Activated effector memory CD4-positive, alpha-beta T cell treated with Interleukin-2 at 50 U/mL for 16 hours (primary cell): ENCODE measurements at places on chromosomes 11 and 22.

- DNase-seq: no peak
Observed at GRCh38 chr11:44575288-44575672, 9.8 kb downstream of the CD82 start.

- no peak for DNase-seq
Observed at GRCh38 chr11:26621132-26621531, 49.1 kb upstream of the MUC15 start.

DNA sequence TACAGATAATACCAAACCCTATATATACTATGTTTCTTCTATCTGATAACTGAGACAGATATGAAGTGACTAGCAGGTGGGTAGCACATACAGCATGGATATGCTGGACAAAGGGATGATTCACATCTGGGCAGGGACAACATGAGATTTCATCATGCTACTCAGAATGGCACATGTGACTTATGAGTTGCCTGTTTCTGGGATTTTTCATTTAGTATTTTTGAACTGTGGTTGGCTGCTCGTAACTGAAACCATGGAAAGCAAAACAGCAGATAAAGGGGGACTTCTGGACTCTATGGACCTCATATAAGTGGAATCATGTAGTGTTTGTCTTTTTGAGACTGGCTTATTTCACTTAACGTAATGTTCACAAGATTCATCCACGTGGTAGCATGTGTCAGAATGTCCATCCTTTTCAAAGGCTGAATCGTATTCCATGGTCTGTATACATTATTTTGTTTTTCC, 883.0 kb downstream of the TBC1D22A start:
- DNase-seq: no peak

DNA sequence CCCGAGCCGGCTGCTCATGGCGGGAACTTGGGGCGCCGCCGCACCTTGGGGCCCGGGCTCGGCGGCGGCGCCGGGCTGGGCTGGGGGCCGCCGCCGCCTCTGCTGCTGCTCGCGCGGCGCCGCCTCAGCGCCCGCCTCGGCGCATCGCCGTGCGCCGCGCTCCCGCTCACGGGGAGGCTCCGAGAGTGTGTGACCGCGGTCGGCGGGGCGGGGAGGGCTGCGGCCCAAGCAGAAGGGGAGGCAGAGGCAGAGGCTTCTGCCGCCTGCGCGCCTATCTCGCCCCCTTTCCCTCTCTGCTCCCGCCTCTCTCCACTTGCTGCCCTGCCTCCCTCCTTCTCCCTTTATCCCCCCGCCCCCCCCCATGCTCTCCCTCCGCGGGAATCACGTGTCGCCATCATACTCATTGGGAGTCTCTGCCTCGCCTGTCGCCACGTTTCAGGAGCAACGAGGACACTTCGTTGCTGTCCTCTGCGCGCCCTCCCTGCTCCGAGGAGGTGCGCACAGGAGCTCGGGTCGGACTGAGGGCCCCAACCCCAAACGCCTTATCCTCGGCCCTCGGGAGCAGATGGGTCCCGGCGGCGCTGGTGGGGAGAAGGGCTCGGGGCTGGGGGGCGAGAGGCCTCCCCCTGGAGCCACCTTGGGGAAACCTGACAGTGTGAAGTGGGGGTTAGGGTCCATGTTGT, at the start of gene GUCY1A2:
Gene GUCY1A2 (minus strand): TSS at position 258 of the 683 bp plus-strand sequence. CDS start 421 bp downstream, outside the sequence.
- no peak for DNase-seq

DNA sequence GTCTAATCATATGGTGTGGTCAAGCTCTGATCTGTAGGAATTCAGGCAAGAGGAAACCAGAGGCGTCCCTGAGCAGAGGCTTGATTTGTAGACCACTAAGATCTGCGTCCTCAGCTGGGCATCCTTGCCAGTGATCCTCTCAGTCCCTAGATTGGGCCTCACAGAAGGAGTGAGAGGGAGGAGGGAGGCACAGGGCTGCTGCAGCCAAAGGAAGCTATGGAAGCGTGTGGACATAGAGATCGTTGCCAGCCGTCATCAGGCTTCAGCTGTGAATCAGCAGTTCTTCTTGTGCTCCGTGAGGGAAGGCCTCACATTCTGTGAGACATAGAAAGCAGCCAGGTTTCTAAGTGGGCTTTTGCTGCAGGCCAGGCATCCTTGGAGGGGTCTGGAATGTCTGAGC, 254.6 kb upstream of the KIRREL3 start:
- no peak for DNase-seq

- no peak for DNase-seq
Observed at GRCh38 chr11:70828593-70829082, 423.7 kb downstream of the SHANK2 start.

GRCh38 chr11:89235976-89236375, 58.3 kb downstream of the TYR start:
- DNase-seq: no peak

DNA sequence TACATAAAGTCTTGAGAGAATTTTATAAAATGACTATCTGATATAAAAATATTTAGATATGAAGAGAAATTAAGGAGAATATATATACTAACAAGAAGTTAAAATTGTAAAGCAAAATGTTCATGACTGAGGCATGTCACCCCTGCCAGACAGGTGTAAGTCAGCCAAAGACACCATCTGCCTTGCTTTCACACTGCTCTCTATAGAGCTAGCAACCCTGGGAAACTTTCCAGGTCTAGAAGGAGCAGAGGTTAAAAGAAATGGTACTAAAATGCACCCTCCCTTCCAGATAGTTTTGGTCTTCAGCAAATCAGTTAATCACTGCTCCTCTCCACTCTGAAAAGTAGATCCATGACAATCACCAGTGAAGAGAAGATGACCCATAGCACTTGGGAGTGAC, 16.5 kb downstream of the PPP2R1B start:
- DNase-seq: no peak

- DNase-seq: no peak
Observed at GRCh38 chr22:46602025-46602424, 18.2 kb upstream of the GRAMD4 start.

DNA sequence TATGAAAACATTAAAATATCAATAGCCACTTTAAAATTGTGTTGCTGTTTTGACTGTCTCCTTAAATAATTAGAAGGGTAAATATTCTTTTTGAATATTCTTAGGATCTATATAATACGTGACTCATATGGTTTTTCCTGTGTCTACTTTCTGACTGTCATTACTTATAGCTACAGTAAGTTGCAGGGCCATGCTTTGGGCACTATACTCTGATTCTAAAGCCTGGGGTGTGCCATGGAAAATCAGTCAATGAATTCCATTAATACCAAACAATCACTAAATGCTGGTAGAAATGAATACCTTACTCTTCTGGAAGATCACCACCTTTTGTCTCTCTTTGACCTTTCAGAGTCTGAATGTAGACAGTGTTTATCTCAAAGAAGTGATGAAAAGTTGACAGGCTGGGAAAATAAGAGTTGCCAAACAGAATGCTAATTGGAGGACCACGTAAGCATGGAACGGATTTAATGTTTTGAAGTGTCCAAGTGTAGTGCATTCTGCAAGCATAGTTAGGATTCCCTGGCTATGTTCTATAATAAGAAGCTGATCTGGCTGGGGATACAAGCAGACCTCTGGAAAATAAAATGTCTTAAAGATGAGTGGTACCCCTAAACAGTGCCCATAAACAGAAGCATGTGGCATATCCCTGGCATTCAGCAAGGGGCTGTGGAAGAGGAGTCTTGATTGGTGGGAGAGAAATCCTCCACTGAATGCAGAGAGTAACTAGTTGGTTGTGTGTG, 16.8 kb downstream of the LUZP2 start:
- no peak for DNase-seq

- DNase-seq: no peak
Observed at GRCh38 chr11:723120-723883, 17.3 kb downstream of the EPS8L2 start.

DNA sequence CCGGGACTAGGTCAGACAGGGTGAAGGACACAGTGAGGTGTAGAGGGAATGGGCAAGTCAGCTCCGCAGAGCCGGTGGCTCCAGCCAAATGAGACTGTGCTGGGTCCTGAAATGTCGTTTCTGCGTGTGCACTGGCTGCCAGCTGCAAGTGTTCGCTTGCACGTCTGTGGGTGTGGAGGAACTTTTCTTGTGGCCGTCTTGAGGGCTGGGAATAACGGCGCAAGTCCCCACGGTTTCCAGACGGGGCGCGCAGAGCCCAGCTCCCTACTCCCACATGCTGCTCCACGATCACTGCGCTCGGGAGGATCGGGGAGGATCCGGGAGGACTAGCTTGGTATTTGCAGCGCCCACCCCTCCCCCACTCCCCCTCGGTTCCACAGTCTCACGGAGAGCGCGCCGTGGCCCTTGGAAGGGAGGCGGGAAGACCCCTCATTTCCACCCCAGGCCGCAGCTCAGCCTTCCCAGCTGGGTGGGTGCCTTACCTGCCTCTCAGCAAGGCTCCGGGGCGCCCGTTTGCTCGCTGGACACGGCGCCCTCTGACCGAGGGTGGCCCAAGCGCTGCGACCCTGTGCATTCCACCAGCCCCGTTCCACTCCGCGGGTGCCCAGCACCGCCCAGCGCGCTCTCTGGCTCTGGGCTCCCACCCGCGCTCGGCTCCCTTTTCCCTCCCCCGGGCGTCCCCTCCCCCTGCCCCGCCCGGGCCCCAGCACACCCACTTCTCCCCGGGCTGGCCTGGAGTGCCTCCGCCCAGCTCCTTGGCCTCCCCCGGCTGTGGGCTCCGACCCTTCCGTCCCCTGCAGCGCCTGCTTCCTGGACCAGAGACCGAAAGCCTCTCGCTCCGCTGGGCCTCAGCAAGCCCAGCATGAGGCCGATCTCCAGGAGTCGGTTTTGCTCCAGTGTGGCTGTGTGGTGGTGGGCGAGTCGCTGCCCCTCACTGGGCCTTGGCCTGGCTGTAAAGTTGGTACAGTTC, at the start of gene KCNE3:
Gene KCNE3 (minus strand): TSS at position 634 of the 970 bp plus-strand sequence. CDS start 9,986 bp downstream, outside the sequence.
- DNase-seq: no peak

GRCh38 chr22:36086629-36087254, 58.1 kb upstream of the RBFOX2 start:
- DNase-seq: no peak

- no peak for DNase-seq
Observed at GRCh38 chr11:73201249-73201648, 16.8 kb upstream of the P2RY2 start.

- no peak for DNase-seq
Observed at GRCh38 chr22:22076361-22076760, 93.8 kb upstream of the TOP3B start.

DNA sequence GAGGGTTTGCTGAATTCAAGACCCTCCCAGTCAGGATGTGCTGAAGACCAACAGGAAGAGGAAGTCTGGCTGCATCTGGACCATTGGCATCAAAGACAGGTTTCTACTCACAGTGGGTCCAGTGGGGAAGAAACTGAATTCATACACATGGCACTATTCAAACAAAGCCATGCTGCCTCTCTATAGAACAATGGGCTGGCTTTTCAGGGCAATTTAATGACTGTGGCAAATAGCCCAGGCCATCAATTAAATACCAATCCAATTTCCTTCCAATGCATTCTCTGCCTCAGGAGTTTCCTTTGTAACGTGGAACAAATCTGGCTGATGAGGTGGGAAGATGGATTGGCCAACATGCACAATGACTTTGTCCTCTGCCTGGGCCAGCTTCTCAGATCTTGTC, 98.6 kb downstream of the SEZ6L start:
- no peak for DNase-seq

DNA sequence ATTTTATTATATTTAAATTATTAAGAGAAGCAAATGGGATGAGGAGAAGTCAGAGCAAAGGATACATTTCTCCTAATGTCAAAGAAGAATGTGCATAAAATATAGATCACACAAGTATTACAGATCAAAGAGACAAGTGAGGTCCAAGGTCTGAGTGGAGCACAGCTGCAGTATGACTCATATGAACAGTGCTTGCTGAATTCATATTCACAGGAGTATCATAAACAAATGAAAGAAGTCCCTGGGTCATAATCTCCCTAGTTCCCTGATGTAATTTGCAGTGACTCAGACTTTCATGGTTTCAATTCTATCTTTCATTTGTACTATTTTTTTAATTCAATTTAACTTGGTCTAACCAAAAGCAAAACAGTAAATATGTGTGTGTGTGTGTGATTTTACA, 499.0 kb upstream of the CCDC179 start:
- DNase-seq: no peak

DNA sequence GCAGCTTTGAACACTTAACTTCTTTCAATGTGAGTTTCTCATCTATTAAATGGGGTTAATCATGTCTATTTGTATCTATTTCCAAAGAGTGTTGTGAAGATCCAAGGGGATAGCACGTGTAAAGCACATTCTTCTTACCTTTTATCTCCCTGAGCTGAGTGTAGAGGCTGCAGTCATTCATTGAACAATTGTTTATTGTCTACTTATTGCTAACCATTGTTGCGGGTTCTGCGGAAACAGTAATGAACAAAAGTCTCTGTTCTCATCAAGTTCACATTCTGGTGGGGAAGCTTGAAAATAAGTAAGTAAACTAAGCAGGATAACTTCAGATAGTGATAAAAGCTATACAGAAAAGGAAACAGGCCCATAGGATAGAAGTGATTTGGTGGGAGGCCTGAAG, 27.4 kb upstream of the PLET1 start:
- DNase-seq: no peak

GRCh38 chr11:46528445-46529094, 65.3 kb downstream of the AMBRA1 start:
- DNase-seq: no peak

DNA sequence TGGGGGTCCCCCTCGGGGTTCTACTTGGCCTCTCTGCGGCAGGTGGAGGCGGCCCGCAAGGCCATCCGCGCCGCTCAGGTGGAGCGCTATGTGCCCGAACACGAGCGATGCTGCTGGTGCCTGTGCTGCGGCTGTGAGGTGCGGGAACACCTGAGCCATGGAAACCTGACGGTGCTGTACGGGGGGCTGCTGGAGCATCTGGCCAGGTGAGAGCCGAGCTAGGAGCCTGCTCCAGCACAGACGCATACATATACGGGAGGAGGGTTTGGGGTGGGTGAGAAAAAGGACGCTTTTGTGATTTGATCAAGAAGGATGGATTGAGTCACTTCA, 415 bp downstream of the CENATAC start:
- DNase-seq: no peak

- DNase-seq: no peak
Observed at GRCh38 chr22:24435861-24436371, 8.5 kb downstream of the ADORA2A start.

DNA sequence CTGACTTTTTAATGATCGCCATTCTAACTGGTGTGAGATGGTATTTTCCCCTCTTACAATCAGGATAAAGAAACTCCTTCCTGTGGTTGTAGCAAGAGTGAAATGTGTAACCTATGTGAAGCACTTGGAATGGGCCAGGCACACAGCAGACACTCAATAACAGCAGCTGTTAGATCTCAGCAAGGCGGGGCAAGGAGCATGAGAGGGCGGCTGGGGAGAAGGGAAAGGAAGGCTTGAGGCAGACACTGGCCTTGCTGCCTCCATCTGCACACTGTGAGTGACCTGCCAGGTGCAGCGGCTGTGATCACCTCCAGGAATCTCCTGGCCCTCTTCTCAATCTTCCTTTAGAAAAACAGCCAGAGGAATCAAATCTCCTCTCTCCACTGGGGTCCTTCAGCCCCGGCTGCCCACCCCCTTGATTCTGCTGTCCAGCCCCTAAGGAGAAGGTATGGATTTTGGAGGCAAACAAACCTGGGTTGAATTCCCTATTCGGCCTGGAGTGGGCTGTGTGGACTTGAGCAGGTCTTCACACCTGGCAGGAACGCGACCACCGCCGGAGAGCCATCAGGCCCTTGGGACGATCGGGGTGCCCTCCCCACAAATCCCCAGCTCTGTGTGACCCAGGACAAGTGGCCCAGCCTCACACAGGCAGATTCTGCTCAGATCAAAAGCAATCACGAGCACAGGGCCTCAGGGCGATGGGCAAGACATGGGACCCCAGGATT, 49.0 kb downstream of the RPUSD4 start:
- no peak for DNase-seq

- DNase-seq: no peak
Observed at GRCh38 chr11:16404781-16405285, 48.5 kb upstream of the SOX6 start.

GRCh38 chr11:60993615-60994014, 22.1 kb downstream of the CD6 start:
- no peak for DNase-seq

GRCh38 chr11:73951797-73952196, 971 bp downstream of the DNAJB13 start:
- no peak for DNase-seq
